Central memory CD8-positive, alpha-beta T cell (primary cell): ENCODE measurements at places on chromosomes 5 and 9.

- no peak overlapping the region for H3K27ac ChIP-seq
- DNase-seq = no peak
- peaks cover 7% of the 10 kb centered on the region for H3K36me3 ChIP-seq
- no peak overlapping the region for H3K4me3 ChIP-seq
- no peaks in the 10 kb centered on the region for H3K4me1 ChIP-seq
- no peaks in the 10 kb centered on the region for H3K27me3 ChIP-seq
Measured at GRCh38 chr5:138901716-138902115, 26.6 kb upstream of the LRRTM2 start.

DNA sequence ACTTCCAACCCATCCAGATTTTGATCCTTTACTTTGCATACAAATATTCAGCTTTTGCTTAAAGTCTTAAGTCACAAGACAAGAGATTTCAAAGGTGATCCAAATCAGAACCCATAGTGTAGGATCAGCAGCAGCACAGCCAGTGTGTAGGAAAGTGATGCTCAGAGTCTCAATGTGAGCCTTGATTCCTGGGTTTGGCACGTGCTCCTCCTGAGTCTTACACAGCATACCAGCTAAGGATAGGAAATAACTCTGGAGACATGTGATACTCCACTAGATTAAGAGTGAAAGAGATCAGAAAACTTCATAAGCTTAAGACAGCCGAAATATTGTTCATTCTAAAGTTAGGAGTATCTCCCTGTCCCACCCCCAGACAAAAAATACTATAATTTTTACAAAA lies 344.9 kb downstream of the SEMA5A start:
- no peak overlapping the region for H3K27ac ChIP-seq
- H3K27me3 ChIP-seq = no peaks in the 10 kb centered on the region
- H3K4me3 ChIP-seq = no peak overlapping the region

GRCh38 chr5:116681334-116682013 lies 106.9 kb upstream of the SEMA6A start:
- H3K4me1 ChIP-seq = no peaks in the 10 kb centered on the region
- no peak overlapping the region for H3K4me3 ChIP-seq
- no peak overlapping the region for H3K27ac ChIP-seq
- DNase-seq = no peak
- H3K27me3 ChIP-seq = peaks cover 26% of the 10 kb centered on the region

GRCh38 chr5:36442352-36442751 lies 140.7 kb upstream of the RANBP3L start:
- no peaks in the 10 kb centered on the region for H3K4me1 ChIP-seq
- no peak overlapping the region for H3K4me3 ChIP-seq
- no peak for DNase-seq
- H3K36me3 ChIP-seq = no peaks in the 10 kb centered on the region
- H3K27me3 ChIP-seq = peaks cover 45% of the 10 kb centered on the region

- DNase-seq = no peak
- no peaks in the 10 kb centered on the region for H3K36me3 ChIP-seq
- H3K4me3 ChIP-seq = no peak overlapping the region
- no peaks in the 10 kb centered on the region for H3K4me1 ChIP-seq
Measured at GRCh38 chr9:107547303-107547702, 57.7 kb upstream of the KLF4 start.
